Adrenal gland (tissue), 19 donors: ENCODE measurements at places on chromosomes 16 and 17. TPM values are rescaled to one million over a fixed set of nuclear protein-coding genes. Genes with fewer than 3 reads are reported as not detected.

Gene RGS11
- 5.7 TPM for total RNA-seq

Gene LRRC36
- total RNA-seq = 0.21 TPM

Gene LONP2
- 81.5 TPM for total RNA-seq

Gene MT1G
- total RNA-seq = 3.8 TPM

Gene SSTR5
- total RNA-seq = 3.5 TPM

Gene PRAC1
- not detected for total RNA-seq

Gene SPNS2
- 7.9 TPM for total RNA-seq

Gene KRT33A
- not detected for total RNA-seq

Gene TBC1D16
- total RNA-seq = 62.2 TPM

Gene FGF11
- total RNA-seq = 76.7 TPM

Gene ZNF747
- total RNA-seq = 8.6 TPM

Gene QRICH2
- 1.9 TPM for total RNA-seq

Gene CDC27
- total RNA-seq = 58.9 TPM

Gene TP53TG3
- total RNA-seq = not detected

Gene SLC13A5
- total RNA-seq = not detected

Gene BCO1
- total RNA-seq = not detected

Gene PLD6
- 3.2 TPM for total RNA-seq

GRCh38 chr16:46688654-46689364 is at the start of gene VPS35:
TSS of gene VPS35 (minus strand) at chr16:46689178. CDS start at chr16:46689133, 45 bp downstream.
- peak; percentile 99 for DNase-seq

DNA sequence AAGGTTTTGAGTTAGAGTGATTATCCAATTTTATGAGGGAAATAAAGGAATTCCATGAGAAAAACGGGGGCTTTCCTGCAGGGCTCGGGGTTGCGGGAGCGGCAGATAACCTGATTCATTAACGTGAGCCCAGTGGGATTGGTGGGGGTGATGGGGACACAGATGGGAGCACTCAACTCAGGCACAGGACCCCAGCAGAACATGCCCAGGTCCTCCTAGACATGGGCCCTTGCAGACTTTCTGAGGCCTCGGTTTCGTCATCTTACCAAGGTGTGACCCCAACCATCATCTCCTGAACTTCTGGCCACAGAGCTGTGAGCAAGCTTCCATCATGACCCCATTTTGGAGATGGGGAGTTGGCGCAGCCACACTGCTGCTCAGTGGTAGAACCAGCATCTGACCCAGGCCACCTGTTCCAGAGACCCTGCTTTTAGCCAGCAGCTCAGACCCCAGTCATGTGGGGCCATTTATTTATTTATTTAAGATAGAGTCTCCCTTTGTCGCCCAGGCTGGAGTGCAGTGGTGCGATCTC is 22.3 kb downstream of the CARHSP1 start:
- no peak for DNase-seq

GRCh38 chr17:78227455-78227916 is 3.9 kb upstream of the TMEM235 start:
- DNase-seq = no peak

DNA sequence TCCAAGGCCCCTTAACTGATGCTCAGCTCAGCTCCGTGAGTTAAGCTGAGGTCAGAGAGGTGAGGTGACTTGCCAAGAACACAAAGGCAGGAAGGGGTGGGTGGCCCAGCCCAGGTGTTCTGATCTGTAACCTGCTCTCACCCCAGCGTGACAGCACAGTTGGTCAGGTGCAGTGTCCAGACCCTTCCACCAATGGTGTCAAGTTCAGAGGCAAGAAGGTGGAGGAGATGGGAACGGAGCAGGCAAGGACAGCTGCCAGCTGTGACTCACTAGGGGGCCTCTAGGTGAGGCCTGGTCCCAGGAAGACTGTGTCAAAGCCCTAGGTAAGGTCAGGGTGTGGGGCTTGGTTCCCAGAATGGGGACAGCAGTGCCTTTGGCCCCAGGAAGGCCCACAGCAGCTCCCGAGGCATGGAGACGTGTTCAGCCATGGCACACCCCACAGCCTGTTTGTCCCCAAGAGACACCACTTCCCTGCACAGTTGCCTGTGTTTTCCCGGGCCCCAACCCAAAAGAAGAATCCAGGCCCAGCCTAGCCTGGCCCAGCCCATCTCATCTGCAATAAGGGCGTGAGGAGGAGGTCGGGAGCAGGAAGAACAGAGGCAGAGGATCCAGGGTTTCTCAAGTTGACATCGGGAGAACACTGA is 7.2 kb downstream of the WFIKKN2 start:
- DNase-seq = no peak

DNA sequence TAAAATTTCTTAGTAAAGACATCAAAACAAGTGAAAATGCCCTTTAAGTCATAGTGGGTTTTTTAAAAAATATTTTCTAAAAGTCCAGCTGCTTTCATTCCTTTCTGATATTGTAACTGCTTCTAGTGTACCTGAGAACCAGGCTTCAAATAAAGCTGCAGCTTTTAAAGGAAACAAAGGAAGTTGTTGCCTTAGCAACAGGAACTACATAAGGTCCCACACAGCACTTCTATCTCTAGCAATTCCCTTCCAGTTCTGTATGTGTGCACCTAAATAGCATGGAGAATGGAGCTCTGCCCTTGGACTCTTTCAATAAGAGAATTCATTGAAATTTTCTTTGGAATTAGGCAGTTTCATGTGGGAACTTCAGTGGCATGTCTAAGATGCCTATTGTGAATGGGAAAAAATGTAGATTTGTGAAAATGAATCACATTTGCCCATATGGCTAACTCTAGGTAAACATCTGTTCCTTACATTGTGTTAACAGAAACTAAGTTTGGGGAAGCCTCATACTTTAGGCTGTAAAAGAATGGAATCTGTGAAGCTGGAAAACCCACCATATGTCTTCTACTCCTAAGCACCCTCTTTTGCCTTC is 206.4 kb downstream of the KIF2B start:
- no peak for DNase-seq

GRCh38 chr17:45098081-45098868 is 34.0 kb downstream of the PLCD3 start:
- no peak for DNase-seq

DNA sequence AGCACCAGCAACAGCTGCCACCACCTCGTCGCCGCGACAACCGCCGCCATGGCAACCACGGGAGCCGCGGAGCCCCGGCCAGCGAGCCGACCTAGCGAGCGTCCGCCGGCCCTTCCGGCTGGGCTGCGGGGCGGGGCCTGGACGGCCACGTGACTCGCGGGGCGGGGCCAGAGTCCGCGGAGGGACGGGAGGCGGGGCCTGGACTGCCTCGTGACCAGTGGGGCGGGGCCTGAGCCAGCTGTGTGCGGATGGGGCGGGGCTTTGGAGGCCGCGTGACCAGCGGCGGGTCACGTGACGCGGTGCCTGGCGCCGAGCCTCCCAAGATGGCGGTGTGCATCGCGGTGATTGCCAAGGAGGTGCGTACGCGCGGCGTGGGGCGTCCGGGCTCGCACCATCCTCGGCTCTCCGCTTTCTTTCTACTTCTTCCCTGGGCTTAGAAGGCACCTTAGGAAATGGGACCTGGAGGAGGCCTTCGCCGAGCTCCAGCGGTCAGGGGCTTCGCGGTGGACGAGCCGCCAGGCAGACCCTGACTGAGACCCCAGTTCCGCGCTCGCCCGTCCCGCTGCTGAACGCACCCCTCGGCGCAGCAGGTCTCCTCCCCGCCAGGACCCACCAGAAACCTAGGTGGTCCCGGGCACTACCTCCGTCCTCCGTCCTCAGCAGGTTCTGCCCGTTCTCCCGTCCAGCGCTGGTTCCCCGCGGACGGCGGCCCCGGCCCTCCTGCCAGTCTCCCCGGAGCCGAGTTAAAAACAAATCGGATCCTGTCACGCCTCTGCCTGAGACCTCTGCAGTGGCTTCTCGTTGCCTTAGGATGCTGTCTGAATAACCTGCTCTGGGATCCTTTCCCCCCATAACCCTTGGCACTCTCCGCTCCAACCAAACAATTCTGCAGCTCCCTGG is at the start of the genes GALNS and TRAPPC2L:
TSS of gene GALNS (minus strand) at position 120 of the 900 bp plus-strand sequence. CDS start at position 50, 70 bp downstream.
TSS of gene TRAPPC2L (plus strand) at position 300 of the 900 bp plus-strand sequence. CDS start at position 324, 24 bp downstream.
- DNase-seq = peak; percentile 100

DNA sequence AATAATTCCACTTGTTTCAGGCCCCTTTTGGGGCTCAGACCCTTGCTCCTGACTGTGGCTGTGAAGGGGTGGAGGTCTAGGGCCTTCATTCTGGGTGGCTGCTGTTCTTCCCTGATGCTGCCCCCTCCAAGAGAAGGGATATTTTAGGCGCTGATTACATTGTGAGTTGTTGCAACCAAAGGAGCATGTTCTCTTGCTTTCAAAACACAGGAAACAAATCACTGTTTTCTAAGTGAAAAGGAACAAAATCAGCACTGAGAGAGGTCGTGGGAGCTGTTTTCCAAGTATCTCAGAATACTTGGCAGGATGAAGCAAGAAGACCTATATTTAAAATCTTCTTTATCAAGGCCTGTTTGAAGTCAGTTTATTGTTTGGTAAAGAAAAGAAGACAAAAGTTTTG is 25.3 kb upstream of the SEC14L1 start:
- DNase-seq = no peak

- no peak for DNase-seq
These were observed 111.1 kb downstream of the GAS7 start for GRCh38 chr17:10087355-10087754.

GRCh38 chr17:47843391-47843730 is 2.3 kb upstream of the SCRN2 start:
- no peak for DNase-seq

GRCh38 chr17:61574542-61575351 is 16.3 kb downstream of the NACA2 start:
- no peak for DNase-seq

DNA sequence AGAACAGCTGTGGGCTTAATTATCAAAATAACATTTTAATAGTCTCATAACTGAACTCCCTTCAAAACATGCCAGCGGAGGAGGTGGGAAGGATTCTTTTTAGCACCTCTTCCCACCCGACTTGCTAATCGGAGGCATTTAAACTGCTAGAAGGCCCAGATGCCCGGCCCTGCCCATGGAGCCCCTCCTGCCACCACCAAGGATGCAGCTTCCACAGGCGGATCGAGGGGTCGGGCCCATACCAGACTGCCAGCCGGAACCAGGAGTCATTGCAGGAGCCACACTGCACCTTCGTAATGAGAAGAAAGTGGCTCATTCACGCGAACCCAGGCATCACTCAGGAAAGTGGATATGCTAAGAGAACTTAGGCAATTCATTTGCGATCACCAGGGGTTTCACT is 201.2 kb downstream of the C16orf78 start:
- DNase-seq = no peak

- DNase-seq = no peak
These were observed 317.2 kb upstream of the KCNJ16 start for GRCh38 chr17:69757688-69758430.

- no peak for DNase-seq
These were observed 39.6 kb upstream of the USP7 start for GRCh38 chr16:9003322-9003721.

DNA sequence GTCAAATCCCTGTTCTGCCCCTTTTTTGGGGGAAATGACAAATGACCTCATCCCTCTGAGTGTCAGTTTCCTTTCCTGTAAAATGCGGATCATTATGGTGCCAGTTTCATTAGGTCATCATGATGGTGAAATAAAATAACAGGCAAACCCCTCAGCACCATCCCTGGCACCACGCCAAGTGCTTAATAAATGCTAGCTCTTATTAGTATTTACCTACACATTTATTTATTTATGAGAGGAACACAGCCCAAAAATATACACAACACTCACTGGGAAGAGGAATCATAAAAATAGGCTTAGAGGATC is 28.6 kb upstream of the GPRC5B start:
- DNase-seq = no peak

GRCh38 chr16:3068487-3068886 is 3.0 kb downstream of the IL32 start:
- DNase-seq = no peak

DNA sequence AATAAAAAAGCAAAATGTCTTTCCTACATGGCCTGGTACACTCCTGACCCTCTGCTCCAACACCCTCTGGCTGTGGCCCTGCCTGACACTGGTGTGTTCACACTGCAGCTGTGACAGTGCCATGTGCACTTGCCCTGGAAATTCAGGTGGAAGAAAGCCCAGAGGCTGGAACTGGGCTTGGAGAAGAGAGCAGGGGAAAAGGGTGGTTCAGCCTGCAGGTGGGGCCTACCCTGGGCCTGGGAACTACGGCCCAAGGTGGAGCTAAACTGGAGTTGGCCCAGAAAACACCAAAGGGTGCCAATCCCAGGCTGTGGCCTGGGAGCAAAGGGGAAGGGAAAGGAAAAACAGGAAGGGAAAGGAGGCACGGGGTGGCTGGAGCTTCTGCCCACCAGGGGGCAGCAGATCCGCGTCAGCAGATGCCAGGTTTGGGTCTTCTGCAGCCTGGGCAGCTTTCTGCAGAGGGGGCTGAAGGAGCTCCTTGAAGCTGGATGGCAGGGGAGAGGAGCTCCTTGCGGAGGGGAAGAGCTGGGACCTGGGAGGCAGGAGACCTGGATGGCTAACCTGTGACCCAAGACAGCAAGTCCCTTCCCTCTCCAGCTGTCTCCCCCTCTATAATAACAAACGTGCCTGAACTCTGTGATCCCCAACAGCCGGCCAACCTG is 15.4 kb upstream of the CTCF start:
- DNase-seq = peak; percentile 69

DNA sequence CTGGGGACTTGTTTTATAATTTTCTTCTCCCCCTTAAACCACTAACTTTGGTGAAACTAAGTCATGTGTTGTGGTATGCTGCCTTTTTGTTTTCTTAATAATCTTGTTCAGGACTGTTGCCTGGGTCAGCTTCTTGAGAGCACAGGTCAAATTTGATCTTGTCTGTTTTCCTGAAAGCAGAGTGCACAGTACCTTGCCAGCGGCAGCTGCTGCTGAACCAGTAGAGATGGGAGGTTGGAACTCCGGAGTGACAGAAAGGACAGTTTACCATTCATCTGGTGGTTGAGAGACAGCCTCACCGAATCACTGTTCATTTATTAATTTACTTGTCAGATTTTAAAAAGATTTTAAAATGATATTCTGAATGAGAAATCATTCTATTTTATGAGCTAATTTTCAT is 125.0 kb downstream of the PHKB start:
- DNase-seq = no peak

DNA sequence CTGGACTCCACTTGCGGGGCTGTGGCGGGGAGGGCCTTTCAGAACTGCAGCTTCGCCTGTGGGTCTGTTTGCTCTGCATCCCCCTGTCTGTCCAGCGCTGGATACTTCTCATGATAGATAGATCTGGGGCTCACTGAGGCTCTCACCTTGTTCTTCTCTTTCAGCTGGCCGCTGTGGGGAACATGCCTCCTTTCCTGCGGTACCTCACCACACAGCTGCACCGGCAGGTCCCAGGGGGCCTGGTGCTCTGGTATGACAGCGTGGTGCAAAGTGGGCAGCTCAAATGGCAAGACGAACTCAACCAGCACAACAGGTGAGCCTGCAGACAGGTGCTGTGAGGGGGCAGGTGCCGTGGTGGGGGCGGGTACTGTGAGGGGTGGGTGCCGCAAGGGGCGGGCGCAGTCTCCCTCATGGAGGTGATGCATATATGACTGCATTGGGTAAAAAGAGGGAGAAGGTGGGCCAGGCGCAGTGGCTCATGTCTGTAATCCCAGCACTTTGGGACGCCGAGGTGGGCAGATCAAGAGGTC is 6.2 kb downstream of the ENGASE start:
- DNase-seq = no peak

- no peak for DNase-seq
These were observed 34.5 kb upstream of the CLEC3A start for GRCh38 chr16:77987810-77988209.

- DNase-seq = peak; percentile 90
These were observed 123.6 kb downstream of the CMIP start for GRCh38 chr16:81567987-81568748.

GRCh38 chr17:48795444-48796162 is 21.4 kb downstream of the TTLL6 start:
- DNase-seq = no peak

- no peak for DNase-seq
These were observed 41.9 kb downstream of the PIGL start for GRCh38 chr17:16258901-16259300.
